ENCODE measurements at places on chromosomes 3 and 15. TPM values are rescaled to one million over a fixed set of nuclear protein-coding genes. Genes with fewer than 3 reads are reported as not detected.

- DNase-seq, result no peak
- no peaks in the 10 kb centered on the region for H3K4me1 ChIP-seq
- H3K27ac ChIP-seq, result no peak overlapping the region
These were observed 113.2 kb downstream of the LEKR1 start for GRCh38 chr3:156939315-156939714.

DNA sequence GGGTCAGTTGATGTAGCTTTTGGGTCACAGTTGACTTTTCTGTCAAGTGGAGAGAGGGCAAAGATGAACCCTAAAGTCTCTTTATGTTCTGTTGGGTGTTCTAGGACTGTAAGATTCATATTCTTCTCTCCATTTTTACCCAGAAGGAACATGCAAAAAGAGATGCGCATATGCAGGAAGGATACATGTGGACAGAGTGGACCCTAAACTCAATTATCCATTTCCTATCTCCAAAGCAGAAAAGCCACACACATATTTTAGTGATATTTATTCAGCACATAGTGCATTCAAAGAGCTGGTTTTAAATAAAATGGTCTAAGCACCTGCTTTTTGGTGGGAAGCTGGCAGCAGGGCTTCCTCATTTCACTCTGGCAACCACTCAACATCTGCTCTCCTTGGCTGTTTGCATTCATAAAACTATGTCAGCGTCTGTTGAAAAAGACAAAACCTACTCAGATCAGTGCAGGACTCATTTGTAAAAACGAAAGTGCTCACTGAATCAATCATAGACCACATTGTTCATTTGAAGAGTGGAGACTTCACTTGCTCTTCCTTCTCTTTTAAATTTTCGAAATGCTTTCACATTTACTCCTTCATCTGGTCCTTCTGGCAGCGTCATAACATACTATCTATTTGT lies 96.6 kb downstream of the SEMA6D start:
- H3K27ac ChIP-seq, result no peak overlapping the region
- no peak overlapping the region for H3K4me3 ChIP-seq
- DNase-seq, result no peak
- H3K27me3 ChIP-seq, result no peaks in the 10 kb centered on the region
- H3K4me1 ChIP-seq, result no peaks in the 10 kb centered on the region

DNA sequence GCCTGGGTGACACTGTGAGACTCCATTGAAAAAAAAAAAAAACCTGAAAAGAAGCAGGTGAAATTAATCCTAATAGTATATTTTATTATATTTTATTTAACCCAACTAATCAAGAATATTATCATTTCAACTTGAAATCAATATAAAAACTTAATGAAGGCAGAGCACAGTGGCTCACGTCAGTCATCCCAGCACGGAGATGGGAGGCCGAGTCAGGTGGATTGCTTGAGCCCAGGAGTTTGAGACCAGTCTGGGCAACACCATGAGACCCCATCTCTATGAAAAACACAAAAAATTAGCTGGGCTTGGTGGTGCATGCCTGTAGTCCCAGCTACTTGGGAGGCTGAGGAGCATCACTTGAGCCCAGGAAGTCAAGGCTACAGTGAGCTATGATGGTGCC lies 33.3 kb upstream of the SLC41A3 start:
- DNase-seq, result no peak
- H3K27me3 ChIP-seq, result no peaks in the 10 kb centered on the region
- H3K4me1 ChIP-seq, result no peaks in the 10 kb centered on the region
- no peak overlapping the region for H3K4me3 ChIP-seq
- no peaks in the 10 kb centered on the region for H3K36me3 ChIP-seq

GRCh38 chr15:41944313-41944940 lies 27.9 kb downstream of the EHD4 start:
- H3K4me1 ChIP-seq, result peaks cover 5% of the 10 kb centered on the region
- H3K4me3 ChIP-seq, result no peak overlapping the region
- H3K27ac ChIP-seq, result peak overlapping the region; percentile 73
- no peak for DNase-seq
- no peaks in the 10 kb centered on the region for H3K36me3 ChIP-seq

DNA sequence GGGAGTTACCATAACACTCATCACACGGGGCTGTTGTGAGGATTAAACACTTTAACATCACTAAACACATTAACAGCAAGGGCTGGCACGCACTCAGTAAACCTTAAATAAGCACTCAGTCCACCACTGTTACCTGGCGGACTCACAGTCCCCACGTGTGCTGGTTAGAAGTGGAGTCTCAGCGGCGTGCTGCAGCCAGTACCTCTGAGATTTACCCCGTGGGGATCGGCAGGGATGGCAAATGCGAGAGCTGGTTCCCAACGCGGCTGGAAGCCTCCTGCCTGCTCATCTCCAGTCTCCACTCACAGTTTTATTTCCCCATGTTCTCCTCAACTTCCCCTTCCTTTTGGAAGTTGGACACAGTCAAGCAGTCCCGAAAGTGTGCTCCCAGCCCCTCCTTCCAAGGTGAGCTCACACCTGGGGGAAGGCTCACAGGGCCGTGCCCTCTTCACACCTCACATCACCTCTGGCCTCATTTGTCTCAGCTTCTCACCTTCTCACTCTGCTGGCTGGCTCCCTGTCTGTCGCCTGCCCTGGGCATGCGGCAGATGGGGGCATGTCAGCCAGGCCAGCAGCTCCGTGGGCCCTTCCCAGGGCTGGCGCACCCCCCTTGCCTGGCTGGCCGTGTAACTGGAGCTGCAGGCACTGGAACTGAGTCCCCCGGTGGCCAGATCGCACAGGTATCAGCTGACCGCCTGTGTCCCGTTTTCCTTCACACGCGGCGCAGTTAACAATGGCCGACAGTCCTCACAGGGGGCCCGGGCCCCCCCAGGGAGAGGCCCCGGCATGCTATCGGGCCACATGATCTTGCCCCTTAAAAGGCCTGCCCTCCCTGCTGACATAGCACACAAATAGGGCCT lies 87.1 kb downstream of the WNT7A start:
- DNase-seq, result no peak
- H3K4me3 ChIP-seq, result no peak overlapping the region
- no peaks in the 10 kb centered on the region for H3K4me1 ChIP-seq
- peaks cover 95% of the 10 kb centered on the region for H3K27me3 ChIP-seq
- H3K27ac ChIP-seq, result no peak overlapping the region

The STXBP5L gene
- total RNA-seq, result 0.18 TPM
